ENCODE measurements at places on chromosomes 11 and 22.

- no peak for DNase-seq
These were observed 781 bp downstream of the TCIRG1 start for GRCh38 chr11:68039526-68040086.

DNA sequence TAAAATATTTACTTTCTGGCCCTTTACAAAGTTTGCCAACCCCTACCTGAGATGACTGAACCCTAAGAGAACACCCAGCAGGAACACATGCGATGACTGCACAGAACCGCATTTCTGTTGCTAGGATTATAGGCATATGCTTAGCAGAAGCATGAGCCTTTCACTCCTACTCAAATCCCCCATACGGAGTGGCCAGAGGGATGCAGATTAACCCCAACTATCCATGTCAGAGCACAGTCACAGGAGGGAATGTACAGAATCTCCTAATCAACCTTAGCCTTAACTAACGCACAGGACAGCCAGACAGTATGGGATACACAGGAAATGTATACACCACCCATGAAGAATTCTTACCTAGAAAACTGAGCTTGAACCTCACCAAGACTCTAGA lies 6.2 kb downstream of the HPS4 start:
- peak; percentile 52 for DNase-seq

DNA sequence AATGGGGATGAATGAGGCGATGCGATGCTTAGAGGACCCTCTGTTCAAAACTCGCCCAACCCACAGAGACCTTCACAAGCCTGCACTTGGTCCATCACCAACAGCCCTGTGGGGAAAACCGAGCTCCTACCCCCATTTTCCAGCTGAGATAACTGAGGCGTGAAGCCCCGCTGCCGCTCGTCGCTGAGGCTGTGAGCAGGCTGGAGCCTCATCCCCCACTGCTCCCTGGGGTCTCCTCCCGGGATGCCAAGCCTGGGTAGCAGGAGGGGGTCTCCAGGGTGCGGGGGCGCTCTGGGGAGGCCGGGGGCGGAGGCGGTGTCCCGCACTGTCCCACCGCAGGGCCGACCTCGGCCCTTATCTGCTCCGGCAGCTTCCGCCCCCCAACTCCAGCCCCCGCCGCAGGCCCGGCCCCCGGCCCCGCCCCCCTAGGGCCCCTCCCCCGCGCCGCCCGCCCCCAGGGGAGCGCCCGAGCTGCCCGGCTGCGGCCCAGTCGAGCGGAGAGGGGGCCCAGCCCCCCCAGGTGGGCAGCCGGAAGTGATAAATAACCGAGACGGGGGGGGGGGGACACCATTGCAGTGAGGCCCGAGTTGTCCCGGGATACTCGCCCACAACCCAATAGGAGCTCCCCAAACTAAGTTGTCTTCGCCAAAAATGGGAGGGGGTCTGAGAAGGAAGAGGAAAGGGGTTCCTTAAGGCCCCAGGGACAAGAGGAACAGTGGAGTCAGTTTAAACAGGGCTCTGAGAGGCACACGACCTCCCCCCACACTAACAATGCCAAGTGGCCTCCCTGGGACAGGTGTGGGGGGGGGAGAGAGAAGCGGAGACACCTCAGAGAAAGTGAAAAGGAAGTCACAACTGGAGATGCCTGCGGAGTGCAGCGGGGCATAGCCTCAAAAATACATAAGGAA lies 8.3 kb upstream of the SLC39A13 start:
- peak; percentile 71 for DNase-seq

GRCh38 chr11:26931248-26931631 lies 62.7 kb upstream of the FIBIN start:
- DNase-seq, result no peak

DNA sequence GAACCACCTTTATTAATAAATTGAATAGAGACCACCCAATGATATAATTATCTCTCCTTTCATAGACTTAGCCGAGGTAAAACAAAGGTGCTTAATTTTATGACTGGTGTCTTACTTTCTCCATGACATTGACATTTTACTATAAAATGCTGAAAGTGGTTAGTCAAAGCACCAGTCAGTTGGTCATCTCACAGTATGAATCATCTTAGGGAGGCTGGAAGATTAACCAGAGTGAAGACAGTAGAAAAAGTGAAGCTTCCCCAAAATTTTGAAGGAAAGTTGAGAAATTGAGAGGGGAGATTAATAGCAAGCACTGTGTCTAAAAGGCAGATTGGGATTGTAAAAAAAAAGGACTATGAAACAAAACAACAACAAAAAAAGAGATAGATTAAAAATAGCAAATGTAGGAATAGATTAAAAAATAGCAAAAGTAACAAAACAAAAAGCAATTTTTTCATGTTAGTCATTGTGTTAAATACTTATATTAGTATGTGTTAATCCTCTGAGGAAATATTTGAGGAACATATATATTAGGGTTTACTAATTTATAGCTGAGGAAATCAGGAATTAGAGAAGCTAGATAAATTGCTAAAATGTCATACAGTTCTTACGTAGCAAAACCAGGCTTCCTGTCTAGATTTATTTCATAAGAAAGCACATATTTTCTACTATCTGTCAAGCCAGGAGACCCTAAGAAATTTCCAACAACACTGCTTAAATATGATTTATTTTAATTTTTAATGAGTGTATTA lies 557.3 kb upstream of the ANO5 start:
- DNase-seq, result no peak
